Ascending aorta (tissue), 2 donors: ENCODE measurements at places on chromosomes 11 and 22. TPM values are rescaled to one million over a fixed set of nuclear protein-coding genes. Genes with fewer than 3 reads are reported as not detected.

The C11orf87 gene
- not detected for total RNA-seq

The HSPA8 gene
- total RNA-seq: 619 TPM

The DDX25 gene
- total RNA-seq: not detected

The TPBGL gene
- not detected for total RNA-seq

The OSBP2 gene
- 0.53 TPM for total RNA-seq

The CNIH2 gene
- total RNA-seq: not detected

GRCh38 chr11:120785576-120785975, 238.3 kb upstream of the TBCEL start:
- H3K27me3 ChIP-seq: no peaks in the 10 kb centered on the region
- no peak overlapping the region for H3K27ac ChIP-seq
- no peaks in the 10 kb centered on the region for H3K36me3 ChIP-seq
- H3K4me3 ChIP-seq: no peak overlapping the region

- DNase-seq: no peak
- H3K4me1 ChIP-seq: no peaks in the 10 kb centered on the region
- no peaks in the 10 kb centered on the region for H3K36me3 ChIP-seq
- no peak overlapping the region for H3K4me3 ChIP-seq
- H3K27ac ChIP-seq: no peak overlapping the region
Measured at GRCh38 chr11:134543241-134543640, 131.2 kb upstream of the B3GAT1 start.

DNA sequence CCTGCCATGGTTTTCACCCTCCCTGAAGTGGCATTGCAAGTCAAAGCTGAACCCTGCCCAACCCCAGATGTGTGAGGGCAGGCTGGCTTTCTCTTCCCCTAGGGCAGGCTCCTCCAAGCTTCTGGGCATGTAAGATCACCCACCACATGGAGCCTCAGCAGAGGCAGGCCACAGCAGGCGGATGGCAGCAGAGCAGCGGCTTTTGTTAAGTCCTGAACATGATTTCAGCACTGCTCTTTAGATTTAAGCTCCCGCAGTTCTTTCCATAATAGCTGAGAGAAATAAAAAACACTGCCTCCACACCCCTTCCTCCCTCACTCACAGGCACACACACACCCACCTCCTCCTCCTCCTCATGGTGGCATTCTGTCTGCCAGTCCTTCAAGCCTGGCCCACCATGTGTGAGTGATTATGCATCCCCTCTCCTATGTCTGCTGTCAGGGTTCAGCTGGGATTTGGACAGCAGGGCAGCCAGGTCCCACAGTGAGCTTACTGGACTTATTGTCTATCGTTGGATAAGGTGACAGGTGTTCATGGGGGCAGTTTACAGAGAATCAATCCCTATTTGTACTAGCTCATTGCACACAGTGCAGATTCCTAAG, 5.0 kb upstream of the NTM start:
- no peak overlapping the region for H3K4me3 ChIP-seq
- H3K4me1 ChIP-seq: no peaks in the 10 kb centered on the region
- no peaks in the 10 kb centered on the region for H3K36me3 ChIP-seq
- no peaks in the 10 kb centered on the region for H3K27me3 ChIP-seq
- H3K27ac ChIP-seq: no peak overlapping the region

DNA sequence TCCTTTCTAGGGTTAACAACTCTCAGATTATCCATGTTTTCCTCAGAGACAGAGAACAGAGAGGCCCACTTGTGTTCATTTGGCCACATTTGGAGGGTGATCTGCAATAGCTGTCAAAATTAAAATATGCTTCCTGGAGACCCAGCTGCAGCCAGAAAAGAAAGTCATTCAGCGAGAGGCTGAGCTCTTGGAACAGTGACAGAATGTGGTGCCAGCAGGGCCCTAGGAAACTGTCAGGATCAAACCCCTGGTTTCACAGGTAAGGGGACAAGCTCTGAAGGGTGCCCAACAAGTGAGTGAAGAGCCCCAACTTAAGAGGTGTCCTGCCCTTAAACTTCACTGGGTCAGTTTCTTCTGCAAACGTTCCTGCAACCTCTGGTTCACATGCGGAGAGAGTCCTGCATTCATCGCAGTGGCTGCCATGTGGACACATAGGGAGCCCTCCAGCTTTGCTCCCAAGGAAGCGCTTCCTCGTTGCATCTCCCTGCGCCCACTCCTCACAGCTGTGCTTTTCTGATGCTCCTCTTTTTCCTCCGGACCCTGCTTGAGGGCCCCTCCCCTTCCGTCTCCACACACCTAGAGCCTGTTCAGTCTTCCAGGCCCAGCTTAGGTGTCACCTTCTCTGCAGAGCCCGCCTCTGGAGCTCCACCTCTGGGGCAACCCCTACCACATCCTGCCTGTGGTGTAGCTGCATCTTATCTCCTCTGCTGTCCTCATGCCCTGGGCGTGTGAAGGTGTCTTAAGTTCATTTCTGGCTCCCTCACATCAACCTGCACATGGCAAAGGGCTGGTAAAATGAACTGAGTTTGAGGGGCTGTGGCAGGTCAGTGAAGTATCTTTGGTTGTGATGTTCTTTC, 3.9 kb downstream of the UCP3 start:
- DNase-seq: no peak
- H3K36me3 ChIP-seq: no peaks in the 10 kb centered on the region
- no peak overlapping the region for H3K4me3 ChIP-seq
- H3K27ac ChIP-seq: no peak overlapping the region
- no peaks in the 10 kb centered on the region for H3K4me1 ChIP-seq

GRCh38 chr22:23029521-23030228, 40.6 kb upstream of the GNAZ start:
- DNase-seq: no peak
- H3K4me3 ChIP-seq: no peak overlapping the region
- no peaks in the 10 kb centered on the region for H3K36me3 ChIP-seq
- no peak overlapping the region for H3K27ac ChIP-seq

DNA sequence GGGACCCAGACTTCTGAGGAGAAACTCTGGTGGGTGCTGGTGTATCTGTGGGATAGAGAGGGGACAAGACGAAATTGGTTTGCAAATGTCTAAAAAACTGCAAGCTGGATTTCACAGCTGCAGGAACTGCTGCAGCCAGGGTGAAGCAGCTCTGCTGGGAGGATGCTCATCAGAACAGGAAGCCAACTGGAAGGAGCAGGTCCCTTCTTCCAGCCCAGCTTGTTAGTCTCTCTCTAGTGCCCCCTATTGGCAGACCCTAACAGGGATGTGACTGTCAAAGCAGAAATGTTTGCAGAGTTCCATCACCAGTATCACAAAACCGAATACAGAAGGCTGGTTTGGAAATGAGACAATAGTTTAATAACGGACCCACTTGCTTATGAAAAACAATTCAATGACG, 74.8 kb upstream of the SLC22A12 start:
- no peak for DNase-seq
- no peaks in the 10 kb centered on the region for H3K36me3 ChIP-seq
- no peak overlapping the region for H3K4me3 ChIP-seq
